ENCODE measurements at places on chromosomes 7 and 10.

DNA sequence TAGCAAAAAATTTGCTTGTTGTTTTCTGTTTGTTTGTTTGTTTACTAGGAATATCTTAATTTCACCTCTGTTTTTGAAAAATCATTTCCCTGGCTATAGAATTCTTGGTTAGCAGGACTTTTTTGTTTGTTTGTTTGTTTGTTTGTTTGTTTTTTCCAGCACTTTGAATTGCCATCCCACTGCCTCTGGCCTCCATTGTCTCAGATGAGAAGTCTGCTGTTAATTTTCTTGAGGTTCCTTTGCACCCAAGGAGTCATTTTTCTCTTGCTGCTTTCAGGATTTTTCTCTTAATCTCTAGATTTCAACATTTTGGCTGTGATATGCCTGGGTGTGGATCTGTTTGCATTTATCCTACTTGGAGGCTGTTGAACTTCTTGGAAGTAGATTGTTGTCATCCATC is 105.7 kb downstream of the FOXL3 start:
- no peak for DNase-seq

GRCh38 chr10:77241350-77241725 is 396.3 kb downstream of the KCNMA1 start:
- peak; percentile 82 for DNase-seq

DNA sequence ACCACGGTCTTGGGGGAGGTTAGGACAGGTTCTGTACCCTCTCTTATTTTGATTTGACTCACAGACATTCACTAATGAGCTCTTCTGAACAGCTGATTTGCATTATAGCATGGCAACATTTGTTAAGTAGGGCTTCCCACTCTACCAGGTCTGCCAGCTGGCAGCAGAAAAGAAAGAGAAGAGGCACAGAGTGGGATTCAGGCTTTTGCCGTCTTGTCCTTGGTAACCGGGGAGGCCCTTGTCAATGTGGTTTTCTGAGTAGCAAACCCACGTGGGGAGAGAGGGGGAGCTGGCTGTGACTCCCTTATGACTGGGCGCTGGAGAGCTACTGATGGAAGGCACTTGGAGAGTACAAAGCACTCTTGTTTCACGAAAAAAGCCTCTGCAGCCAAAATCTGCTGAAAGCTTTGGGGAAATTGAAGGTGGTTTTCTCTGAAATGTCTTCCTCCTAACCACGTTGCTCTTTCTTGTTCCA is 355.3 kb upstream of the GALNT17 start:
- DNase-seq = peak; percentile 30

DNA sequence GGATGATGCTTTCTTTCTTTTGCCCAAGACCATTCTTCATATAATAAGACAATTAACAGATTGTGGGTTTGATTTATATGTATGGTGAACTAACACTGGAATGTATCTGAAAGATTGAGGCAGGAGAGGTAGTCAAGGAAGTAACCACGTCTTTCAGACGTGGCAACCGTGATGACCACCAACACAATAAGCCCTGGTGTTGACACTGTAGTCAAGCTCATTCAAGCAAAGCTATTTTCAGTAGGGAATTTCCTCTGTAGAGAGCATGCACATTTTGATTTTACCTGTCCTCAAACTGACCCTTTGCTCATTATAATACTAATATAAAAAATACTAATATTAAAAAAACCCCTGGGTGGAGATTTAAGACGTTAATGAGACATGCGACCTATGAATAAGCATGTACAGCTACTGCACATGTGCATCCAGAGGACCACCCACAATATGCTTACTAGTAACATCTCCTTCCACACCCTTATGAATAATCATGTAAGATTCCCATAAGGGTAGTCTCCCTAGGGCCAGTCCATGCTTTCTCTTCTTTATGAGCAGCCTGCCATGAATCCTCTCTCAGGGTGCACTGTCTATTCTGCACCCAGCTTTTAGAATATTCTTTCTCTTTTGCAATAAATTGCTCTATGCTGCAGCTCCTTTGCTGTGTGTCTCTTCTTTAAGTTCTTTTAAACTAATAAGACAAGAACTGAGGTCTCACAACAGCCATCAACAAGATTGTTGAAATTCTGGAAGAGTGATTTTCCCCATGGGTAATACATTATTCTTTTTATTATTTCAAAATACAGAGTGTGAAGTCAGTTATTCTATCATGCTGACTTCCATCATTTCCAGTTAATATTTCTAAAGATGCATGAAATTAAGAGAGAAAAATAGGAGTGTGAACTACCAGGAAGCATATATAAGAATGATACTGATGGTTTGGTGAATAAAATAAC is 151.3 kb upstream of the NPVF start:
- no peak for DNase-seq

- DNase-seq = peak; percentile 90
Observed at GRCh38 chr7:128409596-128410450, at the start of gene IMPDH1. TSS of gene IMPDH1 (minus strand) at chr7:128409982. CDS start at chr7:128409901, 81 bp downstream.

GRCh38 chr7:108358553-108358952 is 97.7 kb downstream of the NRCAM start:
- no peak for DNase-seq

- DNase-seq = no peak
Observed at GRCh38 chr10:128570319-128570995, 444.2 kb upstream of the MKI67 start.

DNA sequence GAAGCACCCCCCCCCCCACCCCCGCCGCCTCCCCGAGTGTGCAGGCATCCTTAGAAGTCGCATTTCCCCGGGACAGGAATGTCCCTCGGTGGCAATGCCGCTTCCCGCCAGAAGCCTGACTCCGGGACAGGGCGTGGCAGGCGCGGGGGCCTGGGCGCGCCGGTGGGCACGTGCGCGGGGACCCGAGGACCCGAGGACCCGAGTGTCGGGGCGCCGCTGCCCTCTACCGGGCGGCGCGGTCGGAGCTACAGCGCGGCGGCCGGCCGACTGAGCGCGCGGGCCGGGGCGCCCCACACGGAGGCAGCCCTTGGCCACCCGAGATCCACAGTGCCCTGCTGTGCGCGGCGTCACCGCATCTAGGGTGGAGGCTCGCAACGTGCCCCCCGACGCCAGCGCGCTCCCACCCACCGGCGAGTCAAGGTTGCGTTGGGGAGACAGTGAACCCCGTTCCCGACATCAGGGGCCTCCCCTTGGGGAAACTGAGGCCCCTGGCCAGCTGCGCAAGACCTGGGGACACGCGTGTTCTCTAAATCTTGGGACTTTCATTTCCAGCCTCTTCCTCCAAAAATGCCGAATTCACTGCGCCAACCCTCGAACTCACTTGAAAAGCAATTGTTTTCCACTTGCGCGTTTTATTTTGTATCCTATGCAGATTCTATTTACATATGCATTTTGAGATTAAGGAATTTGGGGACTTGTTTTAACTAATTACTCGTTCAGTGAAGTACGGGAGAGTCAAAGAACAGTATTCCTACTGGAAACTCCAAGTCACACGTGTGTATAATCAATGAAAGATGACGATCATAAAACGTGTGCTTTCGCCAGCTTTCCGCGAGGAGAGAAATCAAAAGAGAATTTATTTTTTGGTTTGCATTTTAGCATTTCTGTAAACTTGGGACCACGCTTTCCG is 3.1 kb upstream of the CUX1 start:
- peak; percentile 71 for DNase-seq

DNA sequence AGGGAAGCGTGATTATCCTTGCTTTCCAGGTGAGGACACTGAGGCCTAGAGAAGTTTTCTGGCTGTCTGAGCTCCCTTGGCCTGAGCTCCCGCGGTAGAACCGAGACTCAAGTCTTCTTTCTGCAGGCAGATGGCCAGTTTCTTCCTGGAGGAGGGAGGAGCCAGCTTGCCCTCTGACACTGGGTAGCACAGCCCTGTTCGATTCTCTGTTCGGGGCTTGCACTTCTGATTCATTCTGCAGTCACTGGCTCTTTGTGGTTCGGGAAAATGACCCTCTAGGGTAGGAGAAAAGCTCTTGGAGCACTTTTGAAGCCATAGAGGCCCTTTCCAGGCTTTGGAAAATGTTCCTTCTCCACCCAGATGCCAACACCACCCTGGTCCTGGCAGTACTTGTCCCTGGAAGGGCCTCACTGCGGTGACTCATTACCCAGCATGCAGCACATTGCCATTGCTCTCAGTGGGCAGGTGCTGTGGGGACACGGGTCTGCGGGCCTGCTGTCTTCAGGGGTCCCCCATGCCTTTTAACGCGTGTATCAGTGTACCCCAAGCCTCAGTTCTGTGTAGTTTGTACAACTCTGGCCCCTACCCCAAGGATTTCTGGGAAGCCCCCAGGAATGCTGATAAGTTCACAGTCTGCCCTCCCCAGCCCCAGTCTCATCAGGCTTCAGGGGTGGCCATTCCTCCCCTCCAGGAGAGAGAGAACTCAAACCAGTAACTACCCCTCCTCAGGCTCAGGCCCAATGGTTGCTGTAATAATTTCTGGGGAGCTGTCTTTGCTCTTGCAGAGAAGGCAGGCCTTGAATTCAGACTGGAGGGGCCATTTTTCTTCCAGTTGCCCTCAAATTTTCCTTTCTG is 11.9 kb downstream of the CHST3 start:
- DNase-seq = no peak

DNA sequence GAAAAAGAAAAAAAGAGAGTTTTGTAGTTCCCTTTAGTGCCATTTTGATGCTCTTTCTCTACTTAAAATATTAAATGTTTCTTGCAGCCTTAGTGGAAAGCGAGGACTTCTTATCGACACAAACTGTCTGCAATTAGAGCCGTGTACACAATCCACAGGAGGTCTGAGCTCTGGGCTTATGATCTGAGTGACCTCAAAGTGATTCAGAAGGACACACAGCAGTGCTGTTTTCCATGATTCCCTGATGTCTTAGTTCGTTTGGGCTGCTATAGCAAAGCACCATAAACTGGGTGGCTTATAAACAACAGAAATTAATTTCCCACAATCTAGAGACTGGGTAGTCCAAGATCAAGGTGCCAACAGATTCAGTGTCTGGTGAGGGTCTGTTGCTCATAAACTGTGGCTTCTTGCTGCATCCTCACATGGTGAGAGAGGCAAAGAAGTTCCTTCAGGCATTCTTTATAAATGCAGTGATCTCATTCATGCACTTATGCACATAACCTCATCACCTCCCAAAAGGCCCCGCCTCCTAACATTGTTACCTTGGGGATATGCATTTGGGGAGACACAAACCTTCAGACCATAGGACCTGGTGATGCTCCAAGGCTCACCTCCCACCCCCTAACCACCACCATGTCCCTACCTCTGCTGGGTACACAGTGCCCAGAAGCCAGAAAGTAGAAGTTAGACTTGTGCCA is 204.5 kb upstream of the GHITM start:
- DNase-seq = no peak

- peak; percentile 71 for DNase-seq
Observed at GRCh38 chr7:100829150-100829716, 1.9 kb upstream of the EPHB4 start.

DNA sequence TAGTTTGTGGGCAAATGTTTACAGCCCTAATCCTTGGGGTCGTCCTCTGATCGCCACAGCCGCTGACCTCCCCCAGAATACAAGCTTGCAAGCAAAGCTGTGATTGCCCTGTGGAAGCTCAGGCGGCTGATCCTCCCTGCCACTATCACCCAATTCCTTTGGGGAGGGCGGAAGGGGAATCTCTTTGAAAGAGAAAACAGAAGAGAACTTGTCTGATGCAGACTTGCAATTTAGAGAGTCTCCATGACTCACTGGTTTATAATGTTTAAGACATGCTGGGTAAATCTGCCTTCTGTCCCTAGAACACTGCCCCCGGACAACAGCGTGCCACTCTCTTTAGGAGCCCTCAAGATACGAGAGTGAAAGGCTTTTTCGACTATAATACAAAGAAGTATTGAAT is 75.5 kb downstream of the NRP1 start:
- DNase-seq = no peak

DNA sequence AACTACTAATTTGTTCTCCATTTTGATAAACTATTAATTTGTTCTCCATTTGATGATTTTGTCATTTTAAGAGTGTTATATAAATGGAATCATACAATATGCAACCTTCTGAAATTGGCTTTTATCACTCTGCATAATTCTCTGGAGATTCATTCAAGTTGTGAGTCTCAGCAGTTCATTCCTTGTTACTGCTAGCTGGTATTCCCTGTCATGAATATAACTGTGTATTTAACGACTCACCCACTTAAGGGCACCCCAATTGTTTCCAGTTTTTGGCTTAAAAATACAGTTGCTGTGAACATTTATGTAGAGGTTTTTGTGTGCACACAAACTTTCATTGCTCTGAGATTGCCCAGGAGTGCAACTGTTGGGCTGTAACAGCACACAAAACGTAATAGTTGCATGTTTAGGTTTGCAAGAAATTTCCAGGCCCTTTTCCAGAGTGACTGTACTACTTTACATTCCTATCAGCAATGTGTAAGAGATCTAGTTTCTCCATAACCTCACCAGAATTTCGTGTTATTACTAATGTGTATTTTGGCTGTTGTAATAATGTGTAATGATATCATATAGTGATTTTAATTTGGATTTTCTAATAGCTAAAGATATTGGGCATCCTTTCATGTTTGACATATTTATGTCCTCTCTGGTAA is 153.2 kb upstream of the ADCY1 start:
- no peak for DNase-seq

DNA sequence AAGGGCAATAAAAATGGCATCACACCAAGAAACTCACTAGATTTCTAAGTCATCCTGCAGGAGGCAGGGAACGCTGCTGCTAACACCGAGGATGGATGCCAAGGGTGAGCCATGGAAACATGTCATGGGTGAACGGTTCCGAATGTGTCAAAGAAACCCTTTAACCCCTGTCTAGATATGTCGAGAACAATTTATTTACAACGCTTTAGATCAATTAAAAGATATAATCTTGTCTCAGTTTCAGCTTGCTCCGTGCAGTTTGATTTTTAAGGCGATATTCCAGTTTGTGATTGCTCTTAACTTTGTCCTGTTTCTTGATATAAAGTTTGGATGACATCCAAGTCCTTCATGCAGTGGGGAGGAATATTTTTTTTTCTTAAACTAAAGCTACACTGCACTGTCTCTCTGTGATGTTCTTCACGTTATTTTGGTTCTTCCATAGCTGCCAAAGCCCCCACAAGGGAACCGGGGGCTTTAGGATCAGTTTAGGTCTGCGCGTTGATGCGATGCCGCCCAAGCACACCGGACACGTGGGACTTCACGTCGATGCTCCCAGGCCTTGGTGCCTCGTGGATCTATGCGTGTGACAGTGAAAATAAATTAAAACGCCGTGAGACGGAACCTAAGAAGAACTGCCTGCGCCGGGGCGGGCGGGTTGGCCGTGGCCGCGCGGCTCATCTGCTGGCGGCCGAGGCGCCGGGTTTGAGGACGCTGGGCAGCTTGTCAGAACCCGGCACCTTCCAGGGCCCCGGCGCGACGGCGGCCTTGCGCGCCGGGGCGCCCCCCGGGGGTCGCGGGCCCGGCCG is 220.3 kb downstream of the PHTF2 start:
- peak; percentile 61 for DNase-seq

GRCh38 chr7:8178353-8178752 is 83.6 kb downstream of the ICA1 start:
- DNase-seq = no peak
